ENCODE measurements at places on chromosomes 2 and 18.

GRCh38 chr2:101361522-101361921 lies 25.8 kb downstream of the CREG2 start:
- no peak for DNase-seq

DNA sequence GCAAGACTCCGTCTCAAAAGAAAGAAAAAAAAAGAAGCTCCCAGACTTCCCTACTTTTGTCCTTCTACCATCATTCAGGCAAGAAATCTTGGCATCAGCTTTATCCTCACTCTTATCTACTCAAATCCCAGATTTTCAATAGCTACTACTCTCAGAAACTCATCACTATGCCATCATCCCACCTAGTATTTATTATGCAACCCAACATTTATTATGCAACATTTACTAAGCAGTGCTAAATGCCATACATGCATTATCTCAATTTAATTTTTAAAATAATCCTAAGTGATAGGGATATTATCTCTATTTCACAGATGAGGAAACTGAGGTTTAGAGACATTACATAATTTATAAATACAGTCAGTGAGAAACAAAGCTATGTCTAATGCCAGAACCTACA lies 4.1 kb downstream of the USP37 start:
- no peak for DNase-seq

GRCh38 chr18:48576457-48576771 lies 37.6 kb downstream of the CTIF start:
- DNase-seq: no peak

DNA sequence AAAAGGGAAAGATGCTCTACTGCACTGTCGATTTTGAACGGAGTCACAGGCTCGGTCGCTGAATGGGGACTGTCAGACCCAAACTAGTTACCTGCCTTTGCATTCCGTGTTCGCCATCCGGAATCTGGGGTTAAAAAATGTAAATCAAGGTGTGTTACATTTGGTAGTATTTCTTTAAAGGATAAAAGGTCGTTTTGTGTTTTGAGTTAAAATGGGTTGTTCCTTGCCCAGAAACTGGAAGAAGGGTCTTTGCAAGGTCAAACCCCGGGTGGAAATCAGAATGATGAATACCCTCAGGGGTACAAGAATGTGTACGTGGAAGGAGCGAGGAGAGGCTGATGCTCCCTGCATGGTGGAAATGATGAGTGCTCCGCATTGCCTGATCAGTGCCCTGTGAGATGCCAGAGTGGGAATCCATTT lies 1.0 kb downstream of the VSNL1 start:
- DNase-seq: no peak

DNA sequence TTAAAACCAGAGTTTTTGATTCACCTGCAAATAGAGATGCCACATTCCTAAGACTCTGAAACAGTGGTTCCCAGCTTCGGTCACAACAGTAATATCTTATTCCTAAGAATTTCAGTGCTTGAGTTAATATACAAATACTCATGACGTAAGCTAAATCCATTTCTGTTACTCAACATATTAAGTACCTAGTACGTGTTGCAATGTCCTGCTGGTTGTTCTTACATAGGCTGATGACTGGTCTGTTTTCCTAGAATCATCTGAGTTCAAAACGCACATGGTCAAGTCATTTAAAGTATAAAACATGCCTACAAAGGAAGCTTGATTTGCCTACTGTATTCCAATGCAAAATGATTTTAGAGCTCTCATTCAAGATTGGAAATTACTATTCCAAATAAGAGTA lies 7.2 kb downstream of the NCL start:
- DNase-seq: no peak

DNA sequence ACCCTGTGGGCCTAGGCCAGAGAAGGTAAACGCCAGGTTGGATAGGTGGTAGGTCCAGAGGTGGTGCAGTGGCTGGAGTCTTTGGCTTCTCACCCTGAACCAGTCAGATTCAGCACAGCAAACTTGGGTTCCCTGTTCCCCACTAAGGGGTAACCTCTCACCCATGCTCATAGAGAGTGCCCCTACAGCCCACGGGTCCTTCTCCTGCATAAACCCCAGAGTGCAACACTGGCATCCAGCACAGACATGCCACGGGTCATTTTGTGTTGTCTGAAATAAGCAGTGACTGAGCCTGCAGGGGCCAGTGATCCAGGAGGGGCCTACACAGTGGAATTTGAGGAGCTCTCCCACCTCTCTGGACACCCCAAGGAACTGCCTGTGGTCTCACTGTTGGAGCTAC lies 40.5 kb upstream of the ATP6V1B1 start:
- no peak for DNase-seq

GRCh38 chr2:45089554-45090261 lies 80.5 kb upstream of the SIX2 start:
- no peak for DNase-seq

- DNase-seq: no peak
These were observed 59.0 kb downstream of the WDSUB1 start for GRCh38 chr2:159227467-159227866.

DNA sequence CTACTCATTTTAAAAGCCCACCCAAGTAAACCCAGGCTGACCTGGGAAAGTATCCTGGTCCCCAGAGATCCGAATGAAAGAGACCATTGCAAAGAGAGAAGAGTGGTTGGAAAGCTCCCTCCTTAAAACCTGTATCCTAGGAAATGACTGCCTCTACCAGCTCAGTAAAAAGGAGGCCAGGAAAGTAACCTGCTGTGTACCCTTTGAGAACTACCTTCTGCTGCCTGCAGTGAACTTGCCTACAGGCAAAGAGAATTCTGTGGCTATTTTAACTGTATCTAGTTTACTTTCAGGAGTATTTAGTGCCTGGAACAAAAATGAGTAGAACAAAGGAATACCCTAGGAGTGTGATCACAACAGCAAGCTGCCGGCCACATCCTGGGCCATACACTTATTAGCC lies 641.7 kb upstream of the NRXN1 start:
- DNase-seq: no peak

All from NCI-H1436 (cell line).